ENCODE measurements at places on chromosomes 12 and 14.

GRCh38 chr12:54891717-54892478, 37.6 kb downstream of the MUCL1 start:
- no peak for DNase-seq

GRCh38 chr14:96260341-96260821, 4.4 kb downstream of the BDKRB1 start:
- no peak for DNase-seq

- DNase-seq, result no peak
These were observed 3.7 kb downstream of the TMTC3 start for GRCh38 chr12:88145567-88146505.

GRCh38 chr12:48958049-48958388, 732 bp upstream of the ARF3 start:
- no peak for DNase-seq

- no peak for DNase-seq
These were observed 68.1 kb upstream of the HECTD1 start for GRCh38 chr14:31275731-31276130.

DNA sequence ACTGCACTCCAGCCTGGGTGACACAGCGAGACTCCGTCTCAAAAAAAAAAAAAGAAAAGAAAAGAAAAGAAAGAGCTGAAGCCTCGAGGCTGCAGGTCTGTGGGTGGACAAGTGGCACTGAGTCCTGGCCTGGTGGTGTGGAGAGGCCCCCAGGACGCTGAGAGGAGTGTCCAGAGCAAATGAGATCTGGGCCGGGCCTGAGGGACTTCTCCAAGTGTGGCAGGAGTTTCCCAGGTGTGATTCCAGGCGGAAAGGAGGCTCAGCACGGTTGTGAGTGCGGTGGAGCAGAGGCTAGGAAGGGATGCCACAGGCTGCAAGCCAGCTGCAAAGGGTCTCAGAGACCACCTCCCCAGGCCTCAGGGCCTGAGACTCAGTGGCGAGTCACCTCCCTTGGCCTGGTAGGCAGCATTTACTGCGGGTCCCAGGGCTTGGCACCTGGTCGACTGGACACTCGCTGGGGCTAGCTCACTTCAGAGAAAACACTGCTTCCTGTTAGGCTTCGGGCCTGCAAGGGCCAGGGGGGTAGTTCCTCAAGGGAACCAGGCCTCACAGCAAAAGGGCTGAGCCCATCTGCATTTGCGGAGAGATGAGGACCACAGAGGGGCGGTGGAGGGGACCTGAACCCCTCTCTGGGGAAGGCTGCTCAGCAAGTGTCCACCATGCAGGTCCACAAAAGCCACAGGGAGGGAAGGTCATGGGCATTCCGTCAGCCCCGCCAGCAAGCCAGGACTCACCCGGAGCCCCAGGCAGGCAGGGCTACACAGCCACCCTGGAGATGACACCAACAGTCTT, 11.7 kb downstream of the TTC7B start:
- DNase-seq, result no peak

- DNase-seq, result no peak
These were observed 672.5 kb upstream of the TMEM132C start for GRCh38 chr12:127594351-127594970.

DNA sequence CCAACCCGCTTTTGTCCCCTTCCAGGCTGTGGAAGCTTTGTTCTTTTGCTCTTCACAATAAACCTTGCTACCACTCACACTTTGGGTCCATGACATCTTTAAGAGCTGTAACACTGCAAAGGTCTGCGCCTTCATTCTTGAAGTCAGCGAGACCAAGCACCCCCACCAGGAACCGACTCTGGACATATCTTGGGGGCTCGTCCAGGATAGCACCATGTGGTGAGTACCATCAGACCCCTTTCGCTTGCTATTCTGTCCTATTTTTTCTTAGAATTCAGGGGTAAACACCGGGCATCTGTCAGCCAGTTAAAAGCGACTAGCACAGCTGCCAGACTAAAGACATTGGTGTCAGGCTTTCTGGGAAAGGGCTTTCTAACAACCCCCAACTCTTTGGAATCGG, 137.6 kb upstream of the PPFIA2 start:
- no peak for DNase-seq
